ENCODE measurements at places on chromosomes 5 and 9.

DNA sequence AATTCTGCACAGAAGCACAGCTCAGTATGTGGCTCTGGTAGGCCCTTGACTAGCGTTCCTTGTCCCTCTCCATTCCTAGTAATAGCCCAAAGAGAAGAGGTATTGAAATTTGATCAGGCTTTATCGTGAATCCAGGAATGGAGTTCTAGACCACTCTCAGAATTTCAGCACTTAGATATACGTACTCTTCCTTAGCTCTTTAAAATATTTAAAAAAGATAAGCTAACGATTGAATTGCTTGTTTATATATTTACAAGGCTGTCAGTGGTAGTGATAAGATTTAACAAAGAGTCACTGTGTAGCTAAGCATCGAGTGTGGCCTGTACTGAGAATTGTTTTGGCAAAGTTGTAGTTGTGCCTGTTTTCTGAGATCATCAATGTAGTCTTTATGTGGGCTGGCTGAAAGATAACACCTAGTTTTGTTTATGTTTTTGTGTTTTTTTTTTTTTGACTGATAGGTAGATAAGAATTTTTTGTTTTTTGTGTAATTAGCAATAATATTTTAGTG lies 2.5 kb downstream of the KIAA1958 start:
- DNase-seq, result no peak

GRCh38 chr9:81579381-81579780 lies 110.0 kb downstream of the TLE1 start:
- no peak for DNase-seq

GRCh38 chr5:140018096-140018481 lies 25.0 kb downstream of the NRG2 start:
- DNase-seq, result no peak

GRCh38 chr9:32716425-32716824 lies 66.9 kb upstream of the TMEM215 start:
- no peak for DNase-seq

- DNase-seq, result no peak
These were observed 1.7 kb upstream of the ACTL7A start for GRCh38 chr9:108860354-108860753.

- no peak for DNase-seq
These were observed 137.6 kb downstream of the TRPM3 start for GRCh38 chr9:70983723-70984295.

DNA sequence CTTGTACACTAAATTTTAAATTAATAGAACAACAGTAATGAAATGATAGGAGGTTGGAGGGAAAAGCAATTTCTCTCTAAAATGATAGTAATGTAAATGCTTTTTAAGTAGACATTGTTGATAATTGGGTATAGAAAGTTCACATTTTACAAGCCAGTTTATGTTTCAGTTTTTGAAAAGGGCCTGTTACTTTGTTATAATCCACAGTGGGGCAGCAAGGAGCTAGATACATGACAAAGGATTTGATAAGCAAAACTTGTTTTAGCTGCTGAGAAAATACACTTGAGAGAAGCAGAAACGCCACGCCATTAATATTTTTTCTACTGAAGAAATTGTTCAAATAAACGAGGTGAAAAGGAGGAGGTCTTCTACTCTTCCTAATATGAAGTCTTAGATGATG lies 30.2 kb downstream of the SREK1 start:
- DNase-seq, result no peak

DNA sequence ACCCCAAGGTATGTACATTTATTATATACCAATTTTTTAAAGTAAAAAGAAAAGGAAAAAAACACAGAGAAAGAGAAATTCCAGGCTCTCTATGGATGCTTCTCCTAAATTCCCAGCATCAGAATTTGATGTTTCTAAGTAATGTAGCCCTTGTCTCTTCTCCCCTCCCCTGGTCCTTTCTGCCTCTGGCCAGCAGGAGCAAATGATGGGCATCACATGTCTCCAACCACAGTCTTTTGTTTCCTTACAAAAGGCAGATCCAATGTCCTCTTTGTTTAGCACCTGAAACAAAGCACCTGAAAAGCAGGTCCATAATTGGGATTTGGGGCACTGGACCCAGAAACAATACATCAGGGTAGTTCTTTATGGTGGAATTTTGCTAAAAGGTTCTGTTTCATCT lies 50.4 kb upstream of the APC start:
- no peak for DNase-seq

DNA sequence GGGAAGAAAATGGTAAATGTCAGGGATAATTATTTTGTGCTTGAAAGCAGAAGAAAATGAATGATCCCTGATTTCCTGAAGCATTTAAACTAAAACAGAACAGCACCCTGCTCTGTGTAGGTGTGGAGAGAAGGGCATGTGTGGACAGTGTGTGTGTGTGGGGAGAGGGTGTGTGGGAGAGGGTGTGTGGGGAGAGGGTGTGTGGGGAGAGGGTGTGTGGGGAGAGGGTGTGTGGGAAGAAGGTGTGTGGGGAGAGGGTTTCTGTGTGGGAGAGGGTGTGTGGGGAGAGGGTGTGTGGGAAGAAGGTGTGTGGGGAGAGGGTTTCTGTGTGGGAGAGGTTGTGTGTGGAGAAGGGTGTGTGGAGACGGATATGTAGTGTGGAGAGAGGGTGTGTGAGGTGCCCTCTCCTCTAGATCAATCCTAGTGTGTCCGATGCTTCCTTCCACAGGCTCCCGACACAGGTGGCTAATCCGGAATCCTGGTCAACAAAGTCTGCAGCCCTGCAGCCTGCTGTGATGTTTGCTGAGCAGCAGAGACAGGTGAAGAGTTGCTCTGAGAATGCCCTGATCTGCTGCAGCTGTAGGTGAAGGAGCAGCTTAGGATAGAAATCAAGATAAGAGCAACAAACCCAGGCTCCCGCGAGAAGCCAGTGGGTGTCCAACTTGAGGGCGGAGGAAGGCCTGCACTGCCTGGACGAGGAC lies 15.5 kb downstream of the IRX4 start:
- no peak for DNase-seq

DNA sequence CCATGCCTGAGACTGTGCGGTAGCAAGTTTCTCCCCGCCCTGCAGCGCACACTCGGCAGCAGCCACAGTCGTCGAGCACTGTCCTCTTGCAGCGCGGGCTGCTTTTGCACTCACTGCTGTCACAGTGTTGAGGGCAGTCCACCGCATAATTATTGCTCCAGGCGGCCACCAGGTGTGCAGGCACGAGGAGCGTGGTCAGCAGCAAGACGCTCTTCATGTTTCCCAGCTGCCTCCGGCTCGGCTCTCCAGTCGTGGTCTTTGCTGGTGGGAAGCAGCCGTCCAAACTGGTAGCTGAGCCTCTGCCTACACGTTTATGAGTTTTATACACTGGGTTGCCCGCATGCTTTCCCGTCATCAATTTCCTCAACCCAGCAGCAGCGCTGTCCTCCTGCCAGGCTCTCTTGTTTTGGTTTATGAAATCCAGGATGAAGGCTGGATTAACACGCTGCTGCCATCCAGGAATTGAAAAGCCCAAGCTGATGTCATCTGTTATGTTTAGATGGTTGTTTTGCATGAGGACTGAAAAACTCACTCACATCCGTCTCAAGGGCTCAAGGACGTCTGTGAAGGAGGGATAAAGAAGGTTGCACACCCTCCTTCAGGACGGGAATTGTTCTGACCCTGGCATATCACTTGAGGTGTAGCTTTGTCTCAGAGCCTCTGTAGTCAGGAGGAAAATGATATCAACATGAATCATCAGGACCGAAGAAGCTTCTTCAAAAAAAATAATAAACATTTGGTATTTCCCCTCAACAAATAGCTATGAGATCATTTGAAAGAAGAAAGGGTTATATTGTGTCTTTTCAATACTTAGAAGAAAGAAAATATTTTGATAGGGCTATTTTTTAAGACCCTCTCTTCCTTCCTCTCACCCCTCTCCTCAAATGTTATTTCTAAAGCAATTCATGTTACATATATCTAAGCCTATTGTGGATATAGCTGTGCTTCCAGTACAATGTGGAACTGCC lies at the start of gene ESM1:
TSS of gene ESM1 (minus strand) at position 293 of the 968 bp plus-strand sequence. CDS start at position 217, 76 bp downstream.
- no peak for DNase-seq

GRCh38 chr9:107337676-107338590 lies 54.9 kb downstream of the RAD23B start:
- no peak for DNase-seq

GRCh38 chr5:113067635-113068344 lies 91.2 kb downstream of the DCP2 start:
- DNase-seq, result no peak

DNA sequence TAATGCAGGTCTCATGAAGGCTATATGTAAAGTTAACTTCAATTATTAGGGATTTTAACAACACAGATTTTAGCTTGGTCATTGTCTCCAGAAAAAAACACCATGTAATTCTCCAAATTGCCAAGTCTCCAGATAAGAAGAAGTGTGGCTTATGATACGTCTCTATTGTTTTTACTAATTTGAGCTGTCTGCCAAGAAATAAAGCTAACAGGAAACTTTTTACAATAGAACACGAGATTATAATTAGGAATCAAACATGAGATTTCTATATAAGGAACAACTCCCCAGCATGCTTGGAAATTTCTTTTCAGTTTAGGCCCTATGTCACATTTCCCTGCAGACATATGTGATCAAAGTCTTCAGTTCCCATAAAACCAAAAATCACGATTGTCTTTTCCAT lies 142.7 kb downstream of the MCTP1 start:
- no peak for DNase-seq

DNA sequence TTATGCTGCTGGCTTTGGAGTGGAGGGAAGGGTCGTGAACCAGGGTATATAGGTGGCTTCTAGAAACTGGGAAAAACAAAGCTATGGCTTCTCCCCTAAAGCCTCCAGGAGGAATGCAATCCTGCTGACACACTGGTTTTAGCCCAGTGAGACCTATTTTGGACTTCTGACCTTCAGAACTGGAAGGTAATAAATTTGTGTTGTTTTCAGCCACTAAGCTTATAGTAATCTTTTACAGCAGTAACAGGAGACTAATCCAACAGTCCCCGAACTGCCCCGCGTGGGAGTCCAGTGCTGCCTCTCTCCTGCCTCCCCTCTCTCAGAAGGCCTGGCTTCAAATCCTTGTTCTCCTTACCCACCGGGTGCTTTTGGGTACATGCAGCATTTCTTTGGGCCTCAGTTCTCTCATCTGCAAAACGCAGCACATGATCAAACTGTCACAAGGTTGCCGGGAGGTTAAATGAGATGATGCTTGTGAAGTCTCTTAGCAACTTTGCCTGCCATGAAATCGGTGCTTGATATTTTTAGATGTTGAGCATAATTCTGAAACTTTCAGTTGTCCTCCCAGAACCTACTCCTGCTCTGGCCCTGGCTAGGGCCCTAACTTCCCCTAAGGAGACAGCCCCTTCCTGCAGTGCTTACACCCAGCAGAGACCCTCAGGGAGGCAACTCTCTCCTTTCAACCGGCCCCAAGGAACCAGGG lies 127.3 kb upstream of the BOD1 start:
- DNase-seq, result no peak

- DNase-seq, result no peak
These were observed 2139.6 kb upstream of the ACO1 start for GRCh38 chr9:30244877-30245276.

DNA sequence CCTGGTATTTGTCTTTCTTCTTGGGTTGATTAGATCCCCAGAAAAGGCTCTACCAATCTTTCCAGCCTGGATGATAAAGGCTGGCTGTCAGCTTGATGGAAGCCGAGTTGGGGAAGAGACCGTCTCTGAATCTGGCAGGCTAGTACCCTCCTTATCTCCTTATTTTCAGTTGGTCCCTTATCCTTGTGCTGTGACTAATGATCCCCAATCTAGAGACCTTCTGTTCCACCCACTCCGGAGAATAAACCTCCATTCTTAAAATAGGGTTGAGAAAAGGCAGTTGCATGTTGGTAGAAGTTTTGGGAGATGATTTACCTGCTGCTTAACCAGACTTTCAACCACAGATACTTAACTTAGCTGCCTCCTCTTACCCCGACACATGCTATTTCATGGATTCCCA lies 52.3 kb downstream of the PRKACG start:
- no peak for DNase-seq

DNA sequence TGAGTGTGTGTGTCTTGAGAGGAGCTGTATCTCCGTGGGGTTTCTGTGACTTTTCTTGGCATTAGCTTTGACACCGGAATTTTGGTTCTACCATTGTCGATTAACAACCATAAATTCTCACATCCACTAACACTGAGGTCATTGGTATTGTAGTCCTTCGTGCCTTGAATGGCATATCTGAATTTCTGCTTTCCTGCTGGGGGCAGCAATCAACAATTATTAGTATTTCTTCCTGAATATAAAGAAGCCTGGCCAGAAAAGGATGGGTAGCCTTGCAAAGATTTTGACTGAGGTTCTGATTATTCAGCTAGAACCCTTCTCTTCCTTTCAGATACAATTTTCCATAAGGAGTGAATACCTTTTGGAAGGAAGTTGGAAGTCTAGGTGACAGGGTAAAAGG lies 33.5 kb upstream of the SHOC1 start:
- no peak for DNase-seq

DNA sequence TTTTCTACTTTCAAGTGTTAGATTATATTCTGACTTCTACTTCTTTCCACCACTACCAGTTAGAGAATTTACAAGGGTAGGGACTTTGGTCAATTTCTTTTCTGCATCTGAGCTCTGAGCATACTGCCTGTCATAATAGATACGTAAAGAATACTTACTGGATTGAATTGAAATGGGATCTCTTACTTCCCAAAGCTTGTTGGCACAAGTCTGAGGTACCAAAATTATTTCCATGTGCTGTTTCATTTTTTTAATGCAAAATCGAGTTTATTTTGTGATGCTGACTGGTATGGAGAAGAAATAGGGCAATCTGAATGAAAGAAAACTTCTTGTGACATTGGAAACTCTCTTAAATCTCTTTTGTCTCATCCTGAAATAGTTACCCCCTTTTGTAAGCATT lies 428.9 kb downstream of the SPATA31D1 start:
- no peak for DNase-seq

- no peak for DNase-seq
These were observed 20.8 kb upstream of the SLC24A2 start for GRCh38 chr9:19809422-19810269.

DNA sequence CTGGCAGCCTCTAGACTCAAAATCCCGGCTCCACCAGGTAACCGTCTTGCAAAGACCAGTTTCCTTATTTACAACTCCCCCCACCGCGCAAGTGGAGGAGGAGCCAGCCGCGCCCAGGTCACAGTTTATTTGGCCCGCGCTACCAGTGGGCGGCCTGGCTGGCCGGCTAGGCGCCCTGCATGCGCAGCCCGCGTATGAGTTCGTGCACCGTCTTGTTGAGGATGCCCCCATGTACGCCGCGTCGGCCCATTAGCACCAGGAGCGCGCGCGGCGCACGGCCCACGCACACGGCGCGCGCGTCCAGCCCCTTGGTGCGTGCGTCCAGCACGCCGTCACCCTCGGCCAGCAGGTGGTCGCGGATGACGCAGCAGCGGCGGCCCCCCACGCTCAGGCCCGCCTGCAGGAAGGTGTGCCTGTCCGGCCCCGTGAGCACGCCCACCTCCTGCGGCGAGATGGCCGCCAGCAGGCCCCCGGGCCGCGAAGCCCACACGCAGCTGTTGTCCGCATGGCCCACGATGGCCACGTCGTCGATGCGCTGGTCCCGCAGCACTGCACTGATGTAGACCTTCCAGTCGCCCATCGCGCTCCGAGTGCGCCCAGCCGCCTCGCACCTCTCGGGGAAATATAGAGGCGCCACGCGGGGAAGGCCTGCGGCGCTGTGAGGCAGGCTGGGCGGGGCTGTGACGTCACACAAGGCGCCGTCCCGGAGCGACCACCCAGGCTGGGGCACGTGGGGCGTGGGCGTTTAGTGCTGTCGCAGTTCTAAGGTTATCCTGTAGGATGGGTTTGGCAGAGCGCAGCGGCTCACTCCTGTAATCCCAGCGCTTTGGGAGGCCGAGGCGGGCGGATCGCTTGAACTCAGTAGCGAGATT lies at the start of gene PFN3:
TSS of gene PFN3 (minus strand) at position 665 of the 872 bp plus-strand sequence. CDS start at position 580, 85 bp downstream.
- no peak for DNase-seq

GRCh38 chr5:178306430-178307225 lies 74.0 kb upstream of the PHYKPL start:
- DNase-seq, result no peak

GRCh38 chr5:89232139-89232603 lies 349.2 kb upstream of the MEF2C start:
- no peak for DNase-seq
